Activated naive CD8-positive, alpha-beta T cell treated with anti-CD3 and anti-CD28 coated beads for 36 hours (primary cell): ENCODE measurements at places on chromosomes 1 and 21. TPM values are rescaled to one million over a fixed set of nuclear protein-coding genes. Genes with fewer than 3 reads are reported as not detected.

DNA sequence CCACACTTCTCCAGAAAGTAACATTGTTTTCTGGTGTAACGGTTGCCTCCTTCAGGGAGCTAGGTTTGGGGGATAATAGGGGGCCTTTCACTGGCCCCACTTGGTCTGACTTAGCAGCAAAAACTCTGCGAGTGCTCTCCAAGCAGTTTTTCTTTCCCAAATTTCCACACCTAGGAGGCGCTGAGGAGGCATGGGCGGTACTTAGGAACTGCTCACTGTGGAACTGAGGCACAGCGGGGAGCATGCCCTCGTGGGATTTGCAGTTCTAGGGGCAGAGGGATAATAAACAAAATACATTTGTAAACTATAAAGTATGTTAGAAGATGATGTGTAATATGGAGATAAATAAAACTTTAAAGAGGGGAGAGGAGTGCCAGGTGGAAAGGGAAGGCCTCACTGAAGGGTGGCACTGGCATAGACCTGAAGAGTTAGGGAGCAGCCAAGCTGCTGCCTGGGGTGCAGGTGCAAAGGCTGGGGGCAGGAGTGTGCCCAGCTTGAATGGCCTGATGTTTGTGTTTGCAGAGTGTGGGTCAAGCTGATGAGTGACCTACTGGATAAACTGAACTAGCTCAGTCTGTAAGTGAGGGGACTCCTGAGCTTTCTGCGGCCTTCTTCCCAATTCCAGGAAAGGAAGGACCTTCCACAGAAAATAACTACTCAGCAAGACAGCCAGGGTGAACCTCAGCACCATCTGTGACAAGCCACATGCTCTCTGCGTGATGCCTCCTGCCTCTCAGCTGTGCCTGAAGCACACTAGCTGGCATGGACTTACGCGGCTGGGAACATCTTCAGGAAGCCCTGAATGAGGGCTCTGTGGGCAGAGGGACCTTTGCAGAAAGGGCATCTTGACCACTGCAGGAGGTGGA lies 1.9 kb downstream of the EPHX1 start:
- no peak for DNase-seq

GRCh38 chr1:167720965-167721616 lies 691 bp upstream of the MPZL1 start:
- no peak for DNase-seq

- DNase-seq = no peak
Measured at GRCh38 chr21:39669485-39669884, 56.7 kb downstream of the B3GALT5 start.

The CACNA1S gene
- total RNA-seq = not detected

DNA sequence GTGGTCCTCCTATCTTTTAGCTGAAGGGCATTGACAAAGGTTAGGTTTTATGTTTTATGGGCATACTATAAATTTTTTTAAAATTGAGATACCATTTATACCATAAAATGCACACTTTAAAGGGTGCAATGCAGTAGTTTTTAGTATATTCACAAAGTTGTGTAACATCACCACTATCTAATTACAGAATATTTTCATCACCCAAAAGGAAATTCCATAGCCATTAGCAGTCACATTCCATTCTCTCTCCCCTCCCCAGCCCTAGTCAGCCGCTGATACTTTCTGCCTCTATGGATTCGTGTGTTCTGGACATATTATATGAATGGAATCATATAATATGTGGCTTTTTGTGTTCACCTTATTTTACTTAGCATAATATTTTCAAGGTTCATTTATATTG lies 135.8 kb upstream of the B3GALT2 start:
- DNase-seq = no peak
